ENCODE measurements at places on chromosomes 3 and 15.

DNA sequence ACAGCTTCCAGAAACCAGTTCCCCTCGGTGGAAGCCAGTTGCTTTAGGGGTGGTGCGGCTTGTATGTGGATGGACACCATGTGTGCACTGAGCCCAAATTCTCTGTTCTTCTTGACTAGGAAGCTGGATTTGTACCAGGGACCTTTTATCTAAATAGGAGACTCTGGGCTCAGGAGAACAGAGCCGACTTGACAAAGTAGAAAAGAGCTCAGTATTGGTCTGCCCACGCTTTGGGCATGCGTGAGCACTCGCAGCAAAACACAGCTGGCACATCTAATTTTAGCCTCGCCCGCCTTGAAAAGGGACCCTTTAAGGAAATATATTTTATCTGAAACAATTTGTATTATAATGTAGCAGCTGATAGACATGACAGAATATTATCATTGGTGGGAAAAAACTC is 1.1 kb upstream of the RBMS3 start:
- DNase-seq, result no peak

DNA sequence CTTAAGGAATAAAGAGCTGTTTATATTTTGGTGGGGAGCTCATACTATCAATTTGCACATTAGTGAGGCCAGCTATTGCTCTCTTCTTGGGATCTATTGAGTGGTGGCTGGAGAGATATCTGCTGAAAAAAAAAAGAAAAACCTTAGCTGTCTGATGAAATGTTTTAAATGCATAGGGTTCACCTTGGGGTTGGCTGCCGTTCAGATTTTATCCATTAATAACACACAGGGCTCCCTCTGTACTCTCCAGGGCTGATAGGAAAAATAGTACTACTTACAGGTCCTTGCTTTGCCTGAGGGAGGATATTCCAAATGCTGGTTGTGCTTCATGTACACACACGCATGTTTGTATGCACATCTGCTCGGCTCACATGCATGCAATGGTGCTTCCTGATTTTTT is 803.7 kb downstream of the MCTP2 start:
- no peak for DNase-seq

DNA sequence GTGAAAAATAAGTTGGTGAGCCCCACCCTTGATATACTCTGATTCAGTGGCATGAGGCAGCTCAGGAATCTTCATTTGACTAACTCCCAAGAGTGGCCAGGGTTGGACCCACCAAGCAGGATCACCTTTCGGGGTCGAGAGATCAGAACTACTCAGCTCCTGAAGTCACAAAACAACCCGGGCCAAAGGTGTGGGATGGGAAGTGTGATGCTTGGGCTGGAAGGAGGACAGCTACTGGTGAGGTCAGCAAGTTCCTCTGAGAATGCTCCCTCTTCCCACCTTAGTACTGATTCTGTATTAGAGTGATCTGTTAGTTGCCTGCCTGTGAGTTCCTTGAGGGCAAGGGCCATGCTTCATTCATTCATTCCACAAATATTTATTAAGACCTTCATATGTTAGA is 15.1 kb downstream of the ESYT3 start:
- DNase-seq, result no peak

DNA sequence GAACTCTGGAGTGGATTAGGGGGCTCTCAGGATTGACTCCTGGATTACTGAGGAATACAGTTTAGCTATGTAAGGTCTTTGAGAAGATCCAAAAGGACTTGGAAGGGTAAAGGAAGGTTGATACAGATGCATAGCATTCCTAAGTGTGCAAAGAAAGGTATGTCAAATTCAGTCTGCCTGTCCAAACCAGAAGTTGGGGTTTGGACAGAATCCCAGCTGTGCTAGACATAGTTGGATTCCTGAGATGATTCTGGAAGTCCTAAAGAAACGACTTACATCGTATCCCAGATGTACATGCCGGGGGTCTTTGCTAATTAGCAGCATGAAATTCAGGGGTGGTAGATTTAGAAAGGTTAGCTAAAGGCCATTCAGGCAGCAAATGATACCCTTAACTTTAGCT is 97.7 kb upstream of the TSPAN3 start:
- DNase-seq, result no peak

DNA sequence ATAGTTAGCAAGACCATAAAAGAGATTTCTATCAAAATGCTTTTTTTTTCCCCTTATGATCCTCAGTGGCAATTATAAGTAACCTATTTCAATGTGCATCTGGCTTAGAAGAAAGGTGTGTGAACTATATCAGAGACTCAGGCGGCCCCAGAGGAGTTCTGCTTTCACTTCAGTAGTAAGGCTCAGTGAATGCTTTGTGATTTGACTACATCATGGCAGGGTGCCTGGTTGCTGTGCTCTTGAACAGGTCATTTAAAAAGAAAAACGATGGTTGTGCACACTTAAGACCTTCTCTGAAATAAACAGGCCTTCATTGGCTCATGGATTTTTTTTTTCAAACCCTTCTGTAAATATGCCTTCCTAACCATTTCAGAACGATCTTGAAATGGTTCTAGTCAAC is 400.4 kb upstream of the RARB start:
- no peak for DNase-seq
